ENCODE measurements at places on chromosomes 5 and 9. TPM values are rescaled to one million over a fixed set of nuclear protein-coding genes. Genes with fewer than 3 reads are reported as not detected.

DNA sequence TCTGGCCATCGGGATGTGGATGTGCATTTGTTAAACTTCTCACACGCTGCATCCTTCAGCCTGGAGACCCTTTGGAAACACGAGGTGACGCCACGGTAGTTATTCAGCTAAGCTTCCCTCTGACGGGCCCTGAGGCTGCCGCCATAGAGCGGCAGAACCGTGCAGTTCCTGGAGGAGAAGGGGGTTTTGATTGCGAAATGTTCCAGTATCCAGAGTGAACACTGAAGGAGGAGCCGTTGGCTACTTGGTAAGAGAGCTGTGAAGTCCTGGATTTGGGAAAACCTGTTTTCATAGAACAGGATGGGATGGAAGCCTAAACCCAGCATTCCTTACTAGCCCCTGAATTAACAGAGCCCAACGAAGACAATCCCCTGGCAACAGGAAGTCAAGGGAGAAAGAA lies 23.0 kb upstream of the EXOC3 start:
- no peak for DNase-seq

- DNase-seq = no peak
Observed at GRCh38 chr9:9004810-9005209, 1205.2 kb upstream of the DMAC1 start.

DNA sequence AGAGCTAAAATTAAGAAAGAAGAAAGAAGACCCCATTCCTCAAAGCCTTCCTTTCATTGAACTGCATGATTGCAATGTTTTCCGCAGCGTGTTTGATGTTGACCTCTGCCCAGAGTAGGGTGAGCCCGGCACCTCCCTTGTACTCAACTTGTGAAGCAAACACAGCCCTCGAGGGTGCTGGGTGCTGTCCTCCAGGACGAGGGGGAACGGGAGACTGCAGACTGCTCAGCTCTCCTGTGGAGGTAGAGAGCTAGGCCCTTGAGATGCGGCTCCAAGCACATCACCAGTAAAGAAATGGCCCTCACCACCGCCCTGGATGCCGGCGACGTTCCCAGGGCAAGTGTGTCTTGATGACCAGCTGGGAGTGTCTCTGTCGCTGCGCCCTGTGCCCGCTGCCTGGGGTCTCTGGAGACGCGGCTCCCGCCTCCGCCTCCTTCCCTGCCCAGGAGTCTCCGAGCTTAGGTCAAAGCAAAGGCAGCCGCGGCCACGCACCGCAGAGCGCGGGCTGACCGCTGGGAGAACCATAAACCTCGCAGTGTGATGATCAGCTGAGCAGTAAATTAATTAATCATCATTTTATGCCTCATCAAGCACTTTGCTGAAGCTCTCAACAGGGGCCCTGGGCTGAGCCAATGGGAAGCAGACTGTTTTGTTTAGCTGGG lies 108.7 kb downstream of the IRX2 start:
- DNase-seq = no peak

DNA sequence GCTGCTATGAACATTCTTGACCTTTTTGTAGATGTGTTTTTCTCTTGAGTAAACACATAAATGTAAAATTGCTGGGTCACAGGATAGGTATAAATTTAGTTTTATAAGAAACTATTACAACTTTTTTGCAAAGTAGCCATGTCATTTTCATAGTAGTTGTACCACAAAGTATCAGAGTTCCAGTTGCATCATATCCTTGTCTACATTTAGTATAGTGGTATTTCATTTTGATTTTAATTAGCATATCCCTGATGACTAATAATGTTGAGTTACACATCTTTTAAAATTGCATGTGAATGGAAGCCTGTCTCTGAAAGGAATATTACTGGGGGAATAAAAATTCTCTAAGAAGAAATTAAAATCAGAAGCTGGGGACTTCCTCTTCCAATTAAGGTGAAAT lies 85.4 kb downstream of the TMEM161B start:
- no peak for DNase-seq

DNA sequence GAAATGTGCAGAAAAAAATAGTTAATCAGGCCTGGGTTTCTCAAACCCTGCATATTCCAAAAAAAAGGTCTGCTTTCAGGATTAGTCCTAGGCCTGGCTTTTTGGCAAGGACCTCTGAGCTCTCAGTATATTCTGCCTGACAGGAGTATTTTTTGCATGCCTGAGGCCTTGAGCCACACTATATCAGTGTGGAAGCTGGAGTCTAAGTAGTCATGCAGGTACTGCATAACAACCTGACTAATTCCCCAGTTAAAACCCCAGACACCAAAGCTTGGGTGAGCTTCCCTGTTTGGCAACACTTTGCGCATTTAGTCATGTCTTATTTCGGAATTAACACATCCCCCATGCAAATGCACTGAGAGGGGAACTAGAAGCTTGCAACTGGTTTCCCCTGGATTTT lies 359.5 kb downstream of the CETN3 start:
- DNase-seq = no peak

DNA sequence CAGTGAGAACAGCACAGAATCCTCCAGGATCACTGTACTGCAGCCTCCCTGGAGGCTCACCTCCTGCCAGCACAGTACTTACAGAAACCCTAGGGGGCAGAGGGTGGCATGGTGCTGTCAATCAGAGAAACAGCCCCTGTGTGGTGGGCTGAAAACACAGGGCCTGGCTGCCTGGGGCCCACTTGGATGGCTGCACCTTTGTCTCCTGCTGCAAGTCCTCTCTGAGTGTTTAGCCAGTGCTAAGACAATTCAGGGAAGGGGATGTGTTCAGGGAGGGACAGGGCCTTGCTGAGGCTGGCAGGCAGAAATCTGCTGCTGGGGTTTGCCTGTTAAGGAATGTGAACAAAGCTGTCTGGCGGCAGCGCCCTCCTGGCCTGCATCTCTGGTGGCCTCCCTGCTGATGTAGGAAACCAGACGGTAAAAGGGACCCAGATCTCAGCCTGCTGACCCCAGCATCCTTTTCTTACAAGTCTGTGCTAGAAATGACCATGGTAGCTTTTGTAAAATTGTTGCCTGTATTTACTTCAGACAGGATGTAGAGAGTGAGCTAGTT lies 39.5 kb downstream of the PRRC2B start:
- DNase-seq = no peak

DNA sequence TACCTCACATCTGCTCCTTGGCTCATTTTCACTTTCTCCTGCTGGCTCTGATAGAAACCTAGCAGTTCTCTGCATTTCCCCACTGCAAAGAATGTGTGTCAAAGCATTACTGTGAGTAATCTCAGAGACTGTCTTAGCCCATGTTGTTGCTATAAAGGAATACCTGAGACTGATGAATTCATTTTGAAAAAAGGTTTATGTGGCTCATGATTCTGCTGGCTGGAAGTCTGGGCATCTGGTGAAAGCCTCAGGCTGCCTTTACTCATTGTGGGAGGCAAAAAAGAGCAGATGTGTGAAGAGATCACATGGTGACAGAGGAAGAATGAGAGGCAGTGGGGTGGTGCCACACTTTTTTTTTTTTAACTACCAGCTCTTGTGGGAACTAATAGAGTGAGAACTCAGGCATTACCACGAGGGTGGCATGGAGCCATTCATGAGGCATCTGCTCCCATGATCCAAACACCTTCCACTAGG lies 191.6 kb upstream of the CTNND2 start:
- DNase-seq = no peak

- DNase-seq = no peak
Observed at GRCh38 chr5:77413049-77413448, 79.1 kb downstream of the WDR41 start.

DNA sequence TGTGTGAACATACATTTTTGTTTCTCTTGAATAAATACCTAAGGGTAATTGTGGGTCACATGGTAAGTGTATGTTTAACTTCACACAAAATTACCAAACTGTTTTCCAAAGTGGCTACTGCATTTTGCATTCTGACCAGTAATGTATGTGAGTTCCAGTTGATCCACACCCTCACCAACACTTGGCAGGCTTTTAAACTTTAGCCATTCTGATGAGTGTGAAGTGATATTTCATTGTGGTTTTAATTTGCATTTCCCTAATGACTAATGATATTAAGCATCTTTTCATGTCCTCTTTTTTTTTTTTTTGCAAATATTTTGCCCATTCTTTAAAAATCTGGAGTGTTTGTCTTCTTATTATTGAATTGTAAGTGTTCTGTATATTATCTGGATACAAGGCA lies 53.5 kb upstream of the MAST4 start:
- DNase-seq = no peak

The PLPPR1 gene
- total RNA-seq = not detected

The FOXD4L4 gene
- not detected for total RNA-seq

The LSM11 gene
- 4.3 TPM for total RNA-seq

The SLC9A3 gene
- total RNA-seq = 2.9 TPM

The SLC6A3 gene
- total RNA-seq = not detected

The TMCO6 gene
- total RNA-seq = 10.7 TPM

The ESM1 gene
- total RNA-seq = 0.07 TPM

The RICTOR gene
- 15.6 TPM for total RNA-seq

Data from MG63 (cell line).